Osteocyte (in vitro differentiated cells): ENCODE measurements at places on chromosomes 7 and 10. TPM values are rescaled to one million over a fixed set of nuclear protein-coding genes. Genes with fewer than 3 reads are reported as not detected.

Gene IDI2
- total RNA-seq, result not detected in 2 replicates

Gene EPHB4
- 88.9 and 91.9 TPM in 2 replicates for total RNA-seq

Gene PTF1A
- total RNA-seq, result not detected in 2 replicates

Gene LRRC4
- 0.29 and 0.70 TPM in 2 replicates for total RNA-seq

Gene FKBP6
- total RNA-seq, result not detected in 2 replicates

Gene MBL2
- not detected in 2 replicates for total RNA-seq

Gene PRPS1L1
- total RNA-seq, result not detected in 2 replicates

Gene SYT15B
- total RNA-seq, result 10.5 and 10.9 TPM in 2 replicates

Gene SPOCK2
- total RNA-seq, result 0.54 and 0.73 TPM in 2 replicates

Gene DLX6
- total RNA-seq, result 0.94 and 1.5 TPM in 2 replicates

Gene PHKG1
- total RNA-seq, result 0.99 and 1.1 TPM in 2 replicates

Gene CHN2
- total RNA-seq, result 0.64 TPM in 1 of 2 replicates, not detected in the other

Gene AKR1C8
- not detected in 2 replicates for total RNA-seq

Gene TUBB8
- not detected in 2 replicates for total RNA-seq

Gene HOXA7
- total RNA-seq, result not detected in 2 replicates

DNA sequence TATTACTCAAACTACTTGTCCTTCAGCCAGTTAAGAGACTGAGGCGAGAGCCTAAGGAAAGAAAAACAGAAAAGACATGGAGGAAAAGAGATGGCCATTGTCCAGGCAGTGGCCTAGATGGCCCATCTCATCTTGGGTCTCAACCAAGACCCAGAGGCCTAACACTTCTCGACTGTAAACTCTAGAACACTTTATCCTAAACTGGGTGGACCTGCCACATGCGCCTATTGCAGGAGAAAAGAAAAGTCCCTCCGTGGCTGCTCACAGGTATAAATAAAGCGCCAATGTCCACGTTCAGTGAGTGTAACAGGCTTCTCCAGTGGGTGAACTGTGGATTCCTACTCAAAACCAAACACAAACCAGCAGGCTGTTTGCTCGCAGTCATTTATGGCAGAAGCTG lies 92.7 kb upstream of the DDC start:
- no peak for DNase-seq

- DNase-seq, result no peak
Observed at GRCh38 chr7:87627634-87627994, 584 bp upstream of the RUNDC3B start.

- no peak for DNase-seq
Observed at GRCh38 chr7:98222533-98223195, 11.4 kb downstream of the BHLHA15 start.

DNA sequence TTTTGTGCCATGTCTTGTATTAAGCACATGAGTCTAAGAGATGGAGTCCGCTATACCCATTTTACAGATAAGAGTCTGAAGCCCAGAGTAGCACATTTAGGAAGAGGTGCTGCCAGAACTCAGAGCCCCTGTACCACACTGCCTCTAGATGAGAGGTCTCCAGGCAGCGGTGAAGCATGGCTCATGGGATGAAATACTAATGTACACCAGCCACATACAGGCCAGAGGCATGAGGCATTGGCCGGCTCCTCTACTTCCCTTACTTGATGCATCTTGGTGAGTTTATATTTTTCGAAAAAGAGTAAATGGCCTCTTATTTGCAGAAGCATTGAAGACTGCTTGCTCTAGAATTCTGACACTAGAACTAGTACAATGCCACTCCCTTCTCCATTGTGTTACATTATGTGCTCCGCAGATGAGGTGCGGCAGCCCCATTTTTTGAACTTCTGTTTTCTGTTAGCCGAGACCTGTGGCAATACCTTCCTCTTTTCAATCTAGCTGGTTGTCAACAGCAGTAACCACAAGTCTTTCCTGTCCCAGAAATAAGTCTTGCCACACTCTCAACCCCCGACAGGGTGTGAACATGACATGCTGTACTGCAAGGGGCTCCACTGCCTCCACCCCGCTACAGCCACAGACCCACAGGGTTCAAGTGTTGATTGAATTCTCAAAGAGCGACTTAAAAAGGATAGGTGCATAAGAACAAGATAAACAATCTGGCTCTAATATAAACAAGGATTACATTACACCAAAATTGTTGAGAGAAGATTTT lies 145.3 kb downstream of the CELF2 start:
- peak; percentile 21 for DNase-seq

GRCh38 chr10:124916098-124916584 lies 25.8 kb upstream of the ZRANB1 start:
- DNase-seq, result no peak

DNA sequence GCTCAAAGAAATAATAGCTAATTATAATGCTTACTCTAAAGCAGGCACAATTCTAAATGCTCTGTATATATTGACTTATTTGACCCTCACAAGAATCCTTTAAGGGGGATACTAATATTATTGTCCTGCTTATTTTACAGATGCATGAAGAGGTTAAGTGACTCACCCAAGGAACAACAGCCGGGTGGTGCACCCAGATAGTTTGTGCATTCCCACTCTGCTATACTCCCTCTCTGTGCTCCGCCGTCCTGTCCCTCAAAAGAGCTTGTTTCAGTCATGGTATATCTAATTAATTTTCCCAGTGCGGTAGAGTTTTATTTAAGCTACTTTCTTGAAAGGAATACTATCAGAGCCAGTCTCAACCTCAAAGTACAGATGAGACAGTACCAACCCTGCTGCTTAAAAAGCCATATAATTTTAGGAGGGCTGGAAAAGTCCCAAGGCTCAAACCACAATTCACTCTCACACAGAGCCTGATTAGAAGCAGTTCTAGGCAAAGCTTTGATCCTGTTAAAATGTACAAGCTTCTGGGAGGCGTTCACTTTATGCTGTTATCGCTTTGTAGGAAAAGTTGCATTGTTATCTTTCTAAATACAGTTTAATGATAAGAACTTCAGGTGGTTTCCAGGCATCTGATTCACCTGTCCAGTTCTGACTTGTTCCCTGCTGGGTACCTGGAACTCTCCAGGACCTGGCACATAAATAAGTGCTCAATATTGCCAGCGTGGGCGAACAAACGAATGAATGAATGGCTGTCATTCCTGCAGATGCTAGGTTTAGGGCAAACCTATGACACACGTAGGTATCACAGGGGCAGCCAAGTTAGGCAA lies 261.5 kb upstream of the KLF14 start:
- DNase-seq, result no peak

- no peak for DNase-seq
Observed at GRCh38 chr10:103157246-103157645, 35.8 kb downstream of the NT5C2 start.

DNA sequence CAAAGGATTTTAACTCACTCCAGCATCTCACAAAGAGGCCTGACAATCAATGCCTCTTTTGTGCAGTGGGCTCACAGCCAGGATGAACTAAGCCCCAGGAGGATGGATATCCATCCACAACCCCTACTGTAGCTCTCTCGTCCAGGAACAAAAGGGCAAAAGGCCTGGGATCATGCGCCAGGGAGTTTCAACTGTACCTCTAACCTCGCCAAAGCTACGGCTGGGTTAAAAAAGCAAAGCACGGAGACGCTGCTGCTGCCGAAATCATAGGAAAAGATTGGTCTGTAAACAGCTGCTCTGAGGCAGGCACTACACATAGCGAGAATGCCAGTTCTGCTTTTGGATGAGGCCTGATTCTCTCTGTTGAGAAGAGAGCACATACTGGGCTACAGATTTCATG lies 32.1 kb downstream of the VSTM4 start:
- no peak for DNase-seq

DNA sequence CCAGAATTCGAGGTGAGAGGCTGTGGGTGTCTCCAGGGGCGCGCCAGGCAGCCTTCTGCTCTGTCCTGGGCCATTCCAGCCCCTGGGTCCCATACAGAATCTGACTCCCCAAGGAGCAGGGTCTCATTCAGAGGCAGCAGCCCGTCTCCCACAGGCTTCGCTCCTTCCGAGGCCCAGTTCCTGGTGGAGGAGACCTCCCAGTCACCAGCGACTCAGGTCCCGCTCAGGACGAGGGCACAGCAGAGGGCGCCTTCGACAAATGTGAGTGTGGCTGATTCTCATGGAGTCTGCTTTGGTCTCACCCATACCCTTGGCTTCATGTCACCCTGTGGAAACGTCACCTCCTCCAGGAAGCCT lies 81.8 kb upstream of the GPR26 start:
- DNase-seq, result no peak

GRCh38 chr7:25775999-25776743 lies 375.8 kb upstream of the NFE2L3 start:
- DNase-seq, result peak; percentile 25

- DNase-seq, result no peak
Observed at GRCh38 chr10:76719006-76719405, 918.6 kb downstream of the KCNMA1 start.

DNA sequence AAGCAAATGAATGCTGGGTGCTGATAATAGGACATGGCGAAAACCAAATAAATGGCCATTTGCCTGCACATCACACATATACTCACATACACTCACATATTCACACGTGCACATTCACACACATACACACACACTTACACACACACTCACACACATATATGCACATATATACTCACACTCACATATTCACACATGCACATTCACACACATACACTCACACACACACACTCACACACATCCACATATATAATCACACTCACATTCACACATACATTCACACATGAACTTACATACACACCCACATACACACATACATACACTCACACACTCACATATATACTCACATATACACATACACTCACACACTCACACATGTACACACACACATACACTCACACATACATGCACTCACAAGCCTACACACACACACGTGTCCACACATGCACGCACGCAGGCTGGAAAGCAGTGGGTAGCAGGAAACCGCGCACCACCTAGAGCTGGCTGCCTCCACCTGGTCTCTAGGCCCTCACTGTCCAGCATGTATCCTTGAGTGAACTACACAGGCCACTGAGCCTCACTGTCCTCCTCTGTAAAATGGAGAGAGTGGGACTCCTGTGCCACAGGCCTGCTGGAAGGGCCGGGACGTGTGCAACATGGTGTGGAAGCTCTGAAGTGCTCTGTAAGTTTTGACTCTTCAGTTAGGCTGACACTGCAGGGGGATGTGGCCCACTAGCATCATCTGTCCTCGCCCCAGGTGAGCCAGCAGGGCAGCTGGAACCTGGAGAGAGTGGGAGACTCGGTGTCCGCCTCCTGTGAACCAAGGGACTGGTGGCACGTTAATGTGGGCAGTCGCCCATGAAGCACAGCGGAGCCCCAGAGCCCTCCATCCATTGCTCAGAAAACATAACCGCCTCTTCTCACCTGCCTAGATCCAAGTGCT lies 14.9 kb downstream of the TMEM72 start:
- DNase-seq, result no peak

GRCh38 chr10:70315815-70316214 lies 32.0 kb upstream of the NPFFR1 start:
- no peak for DNase-seq

- no peak for DNase-seq
Observed at GRCh38 chr7:50196719-50197118, 103.7 kb upstream of the ZPBP start.

DNA sequence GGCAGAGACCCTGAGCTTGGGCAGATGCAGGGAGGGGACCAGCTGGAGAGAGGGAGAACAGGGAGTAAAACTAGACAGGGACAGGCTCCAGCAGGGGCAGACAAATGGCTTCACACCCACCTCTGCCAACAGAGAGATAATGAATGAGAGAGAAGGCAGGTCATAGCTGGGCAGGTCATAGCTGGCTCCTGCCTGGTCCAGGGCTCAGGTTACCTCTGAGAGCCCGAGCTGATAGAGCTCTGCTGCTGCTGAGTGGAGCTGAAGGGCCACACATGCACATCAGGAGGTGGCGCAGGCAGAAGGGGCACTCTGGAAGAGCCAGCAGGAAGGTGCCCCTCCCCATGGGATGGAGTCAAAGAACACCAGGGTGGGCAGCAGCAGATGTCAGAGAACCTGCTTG lies 154.2 kb downstream of the GFRA1 start:
- DNase-seq, result no peak

- no peak for DNase-seq
Observed at GRCh38 chr10:91605968-91606367, 26.9 kb downstream of the PPP1R3C start.

GRCh38 chr7:132697003-132697402 lies 120.7 kb upstream of the PLXNA4 start:
- DNase-seq, result no peak

DNA sequence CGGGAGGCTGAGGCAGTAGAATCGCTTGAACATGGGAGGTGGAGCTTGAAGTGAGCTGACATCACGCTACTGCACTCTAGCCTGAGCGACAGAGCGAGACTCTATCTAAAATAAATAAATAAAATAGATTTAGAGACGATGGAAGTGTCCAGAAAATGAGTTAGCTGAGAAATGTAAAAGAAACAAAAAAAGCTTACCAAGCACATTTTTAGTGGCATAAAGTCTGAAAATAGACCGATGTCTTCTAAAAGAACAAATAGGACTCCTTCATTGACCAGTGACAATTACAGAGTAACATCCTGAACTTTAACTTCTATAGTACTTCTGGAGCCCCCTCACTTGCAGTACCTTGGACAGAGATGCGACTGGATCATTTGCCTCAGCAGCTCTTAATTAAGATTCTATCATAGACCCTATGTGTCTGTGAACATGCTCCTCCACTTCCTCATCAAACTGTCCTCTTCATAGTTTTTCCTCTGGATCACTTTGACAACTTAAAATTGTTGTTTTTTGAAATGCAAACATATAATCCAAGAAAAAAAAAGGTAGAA lies 25.2 kb upstream of the SRPK2 start:
- DNase-seq, result no peak

- DNase-seq, result no peak
Observed at GRCh38 chr10:120473593-120473992, 16.6 kb downstream of the PLPP4 start.

DNA sequence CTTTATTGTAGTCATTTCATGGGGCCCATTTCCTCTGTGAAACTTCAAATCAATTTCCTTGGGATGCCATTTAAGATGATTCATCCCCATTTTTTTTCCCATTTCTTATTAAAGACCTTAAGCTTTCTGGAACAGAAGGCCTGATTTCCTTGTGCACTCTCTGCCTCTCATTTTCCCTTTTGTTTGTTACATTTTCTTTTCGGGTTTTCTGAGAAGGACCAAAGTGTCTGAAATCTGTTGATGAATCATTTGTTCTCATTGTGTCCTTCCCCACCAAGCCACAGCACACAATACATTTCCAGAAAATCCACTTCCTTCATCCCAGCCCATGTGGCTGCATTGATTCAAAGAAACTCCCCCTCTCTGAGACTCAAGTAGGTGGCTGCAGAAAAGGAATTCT lies 372.4 kb downstream of the SFMBT2 start:
- no peak for DNase-seq

DNA sequence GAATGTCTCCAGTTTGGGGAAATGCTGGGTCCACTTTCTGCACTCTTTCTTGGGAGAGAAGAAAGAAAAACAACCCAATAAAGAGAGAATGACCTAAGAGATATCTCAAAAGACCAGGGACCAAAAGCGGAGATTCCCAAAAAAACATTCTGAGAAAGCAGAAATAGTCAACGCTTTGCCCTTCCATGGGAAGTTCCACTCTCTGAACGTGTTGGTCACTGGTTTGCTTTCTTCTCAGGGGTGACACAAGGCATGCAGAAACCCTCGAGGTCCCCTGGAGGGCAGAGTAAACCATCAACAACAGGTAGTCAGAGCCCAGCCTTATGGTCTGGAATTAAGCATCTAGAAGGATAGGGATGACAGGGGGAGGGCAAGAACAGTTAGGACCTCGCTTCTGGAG lies 26.2 kb upstream of the AOAH start:
- DNase-seq, result no peak

GRCh38 chr10:90847436-90847835 lies 10.4 kb downstream of the HTR7 start:
- no peak for DNase-seq
